RWPE2 (cell line): ENCODE measurements at places on chromosomes 2 and 18.

DNA sequence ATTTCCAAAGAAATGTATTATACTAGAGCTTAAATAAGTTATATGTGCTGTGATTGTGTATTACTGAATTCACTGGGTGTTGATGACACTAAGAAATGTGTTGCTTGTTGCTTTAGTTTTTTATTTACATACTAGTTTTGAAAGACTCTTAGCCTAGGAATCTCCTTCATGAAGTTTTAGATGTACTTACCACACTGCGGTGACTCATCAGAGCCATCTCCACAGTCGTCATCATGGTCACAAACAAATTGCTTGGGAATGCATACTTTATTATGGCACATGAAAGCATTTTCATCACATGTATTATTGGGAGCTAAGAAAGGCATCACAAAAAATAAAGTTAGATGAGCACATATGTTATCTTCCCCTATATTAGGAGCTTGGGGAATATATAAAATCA lies 1624.2 kb downstream of the LRP1B start:
- no peak for DNase-seq

- DNase-seq: no peak
Observed at GRCh38 chr2:75100011-75100800, 99.1 kb downstream of the TACR1 start.

DNA sequence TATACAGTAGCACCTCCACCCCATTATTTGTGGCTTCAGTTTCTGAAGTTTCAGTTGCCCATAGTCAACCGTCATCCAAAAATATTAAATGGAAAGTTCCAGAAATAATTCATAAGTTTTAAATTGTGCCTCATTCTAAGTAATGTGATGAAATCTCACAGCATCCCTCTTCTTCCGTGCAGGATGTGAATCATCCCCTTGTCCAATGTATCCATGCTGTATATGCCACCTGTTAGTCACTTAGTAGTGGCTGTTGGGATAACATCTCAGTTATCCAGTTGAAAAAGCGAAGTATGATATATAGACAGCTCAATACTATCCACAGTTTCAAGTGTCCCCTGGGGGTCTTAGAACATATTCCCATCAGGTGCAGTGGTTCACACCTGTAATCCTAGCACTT lies 119.1 kb upstream of the OTX1 start:
- no peak for DNase-seq

GRCh38 chr18:42937436-42937835 lies 178.0 kb downstream of the RIT2 start:
- no peak for DNase-seq

DNA sequence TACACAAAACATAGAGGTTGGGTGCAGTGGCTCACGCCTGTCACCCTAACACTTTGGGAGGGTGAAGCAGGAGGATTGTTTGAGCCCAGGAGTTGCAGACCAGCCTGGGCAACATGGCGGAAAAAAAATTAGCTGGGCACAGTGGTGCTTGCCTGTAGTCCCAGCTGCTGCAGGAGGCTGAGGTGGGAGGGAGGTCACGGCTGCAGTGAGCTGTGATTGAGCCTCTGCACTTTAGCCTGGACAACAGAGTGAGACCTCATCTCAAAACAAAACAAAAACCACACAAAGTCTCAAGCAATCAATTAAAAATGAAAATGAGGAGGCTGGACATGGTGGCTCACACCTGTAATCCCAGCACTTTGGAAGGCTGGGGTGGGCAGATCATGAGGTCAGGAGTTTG lies 4.9 kb downstream of the NOP58 start:
- no peak for DNase-seq

- no peak for DNase-seq
Observed at GRCh38 chr2:71471276-71471675, 17.9 kb downstream of the DYSF start.

- DNase-seq: no peak
Observed at GRCh38 chr18:35231052-35231451, 9.8 kb upstream of the ZNF397 start.
